ENCODE measurements at places on chromosomes 2 and 18.

DNA sequence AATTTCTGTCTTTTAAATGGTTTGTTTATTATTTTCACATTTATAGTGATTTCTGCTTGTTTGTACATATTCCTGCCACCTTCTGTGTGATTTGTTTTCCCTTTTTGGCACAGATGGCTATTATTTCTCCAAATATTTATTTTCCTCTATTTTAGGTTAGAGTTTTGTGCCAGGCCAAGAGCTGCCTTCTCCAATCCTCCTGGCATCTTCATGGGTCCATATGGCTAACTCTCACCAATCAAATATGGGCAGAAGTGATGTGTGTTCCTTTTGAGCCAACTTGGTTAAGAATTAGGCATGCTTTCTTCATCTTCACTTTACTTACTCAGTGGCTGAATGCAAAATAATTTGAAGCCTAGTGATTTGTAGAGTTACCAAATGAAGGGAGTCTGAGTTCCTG, 697.1 kb upstream of the CELF4 start:
- DNase-seq: no peak

DNA sequence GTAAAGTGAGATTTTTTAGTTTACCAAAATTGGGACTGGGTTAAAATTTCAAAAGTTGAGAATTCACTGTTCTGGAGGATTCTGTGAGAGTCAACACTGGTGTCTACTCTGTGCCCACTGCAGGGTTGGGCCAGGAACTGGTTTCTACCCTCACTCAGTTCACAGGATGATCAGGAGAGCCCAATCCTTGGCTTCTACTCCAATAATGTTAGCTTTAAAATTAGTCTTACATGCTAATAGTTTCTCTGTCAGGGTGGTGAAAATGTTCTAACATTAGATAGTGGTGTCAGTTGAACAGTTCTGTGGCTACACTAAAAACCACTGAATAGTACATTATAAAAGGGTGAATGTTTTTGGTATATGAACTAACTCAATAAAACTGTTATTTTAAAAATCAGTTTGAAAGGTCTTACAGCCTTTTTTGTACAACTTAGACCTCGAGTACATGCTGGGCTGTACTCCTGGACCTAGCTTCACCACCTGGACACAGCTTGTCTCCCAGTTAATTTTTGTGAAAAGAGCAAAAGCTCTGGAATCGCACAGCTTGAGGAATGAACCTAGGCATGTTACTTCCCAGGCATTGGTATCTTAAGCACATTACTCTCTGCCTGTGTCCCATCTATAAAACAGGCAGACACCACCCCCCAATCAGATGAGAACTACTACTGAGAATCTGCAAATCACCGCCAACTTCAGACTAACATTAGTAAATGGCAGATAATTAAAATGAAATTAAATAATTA, 44.4 kb downstream of the ACVR1 start:
- no peak for DNase-seq

DNA sequence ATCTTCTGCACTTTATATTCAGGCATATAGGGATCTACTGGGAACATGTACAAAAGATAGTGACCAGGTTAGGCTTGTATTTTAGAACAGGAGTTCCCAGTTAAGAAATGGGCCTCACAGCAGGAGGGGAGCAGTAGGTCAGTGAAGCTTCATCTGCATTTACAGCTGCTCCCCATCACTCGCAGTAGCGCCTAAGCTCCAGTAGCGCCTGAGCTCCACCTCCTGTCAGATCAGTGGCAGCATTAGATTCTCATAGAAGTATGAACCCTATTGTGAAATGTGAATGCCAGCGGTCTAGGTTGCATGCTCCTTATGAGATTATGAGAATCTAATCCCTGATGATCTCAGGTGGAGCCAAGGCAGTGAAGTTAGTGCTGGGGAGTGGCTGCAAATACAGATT, 224.4 kb upstream of the CYRIA start:
- DNase-seq: no peak

- no peak for DNase-seq
Observed at GRCh38 chr2:237254911-237255578, 158.9 kb downstream of the COL6A3 start.

GRCh38 chr2:211837206-211837605, 701.4 kb downstream of the ERBB4 start:
- DNase-seq: no peak

DNA sequence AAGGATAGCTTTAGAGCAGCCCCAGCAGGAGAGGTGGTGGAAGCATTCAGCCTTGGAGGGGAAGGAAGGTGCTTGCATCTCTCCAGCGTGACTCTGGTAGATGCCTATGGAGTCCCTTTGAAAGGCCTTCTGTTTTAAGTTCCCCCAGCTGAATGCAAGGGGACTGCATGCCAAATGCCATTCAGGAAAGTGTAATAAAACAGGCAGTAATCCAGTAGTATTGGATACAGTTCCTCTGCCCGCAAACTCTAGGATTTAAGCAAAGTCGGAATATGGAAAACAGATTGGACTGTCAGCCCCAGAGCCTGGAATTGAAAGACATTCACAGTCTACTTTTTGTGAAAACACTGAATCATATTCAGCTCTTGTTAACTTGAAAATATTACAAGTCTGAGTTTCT, 125.2 kb upstream of the GAREM1 start:
- DNase-seq: no peak

- no peak for DNase-seq
Observed at GRCh38 chr2:208386541-208386940, 20.1 kb upstream of the PTH2R start.

DNA sequence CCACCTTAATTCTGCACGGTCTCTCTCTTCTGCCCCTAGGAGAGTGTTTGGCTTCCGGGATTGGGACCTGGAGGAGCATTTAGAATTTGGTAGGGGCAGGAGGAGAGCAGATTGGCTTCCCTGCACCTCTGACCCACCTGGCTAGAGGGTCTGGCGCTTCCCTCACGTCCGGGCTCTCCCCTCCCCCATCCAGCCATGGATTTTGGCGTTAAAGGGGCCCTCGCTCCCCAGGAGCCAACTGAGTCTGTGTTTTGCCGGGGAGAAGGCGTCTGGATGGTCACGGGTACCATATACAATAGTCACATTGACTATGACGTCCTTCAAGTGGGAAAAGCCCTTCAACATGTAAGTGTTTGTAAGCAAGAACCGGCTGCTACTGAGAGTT, 6.6 kb downstream of the HOXD3 start:
- no peak for DNase-seq

GRCh38 chr2:101679037-101679726, 18.3 kb upstream of the MAP4K4 start:
- peak; percentile 28 for DNase-seq

GRCh38 chr2:146873646-146874259, 971.1 kb upstream of the ACVR2A start:
- no peak for DNase-seq

- DNase-seq: no peak
Observed at GRCh38 chr2:60385648-60386047, 167.8 kb downstream of the BCL11A start.

- no peak for DNase-seq
Observed at GRCh38 chr2:113209646-113210171, 35.9 kb downstream of the PSD4 start.

Measured in HuH-7 (cell line).